ENCODE measurements at places on chromosomes 7 and 10. TPM values are rescaled to one million over a fixed set of nuclear protein-coding genes. Genes with fewer than 3 reads are reported as not detected.

SEM1 gene
- total RNA-seq: 45.3 TPM

MSMB gene
- not detected for total RNA-seq

C10orf143 gene
- 6.7 TPM for total RNA-seq

AKR1C1 gene
- 0.22 TPM for total RNA-seq

PRLHR gene
- total RNA-seq: not detected

EXOC4 gene
- total RNA-seq: 53.2 TPM

ARMC3 gene
- total RNA-seq: not detected

CLRN3 gene
- not detected for total RNA-seq

GRCh38 chr10:20443094-20443493 lies 454.0 kb downstream of the NEBL start:
- H3K4me3 ChIP-seq: no peak overlapping the region
- H3K4me1 ChIP-seq: no peaks in the 10 kb centered on the region
- H3K27me3 ChIP-seq: no peaks in the 10 kb centered on the region

DNA sequence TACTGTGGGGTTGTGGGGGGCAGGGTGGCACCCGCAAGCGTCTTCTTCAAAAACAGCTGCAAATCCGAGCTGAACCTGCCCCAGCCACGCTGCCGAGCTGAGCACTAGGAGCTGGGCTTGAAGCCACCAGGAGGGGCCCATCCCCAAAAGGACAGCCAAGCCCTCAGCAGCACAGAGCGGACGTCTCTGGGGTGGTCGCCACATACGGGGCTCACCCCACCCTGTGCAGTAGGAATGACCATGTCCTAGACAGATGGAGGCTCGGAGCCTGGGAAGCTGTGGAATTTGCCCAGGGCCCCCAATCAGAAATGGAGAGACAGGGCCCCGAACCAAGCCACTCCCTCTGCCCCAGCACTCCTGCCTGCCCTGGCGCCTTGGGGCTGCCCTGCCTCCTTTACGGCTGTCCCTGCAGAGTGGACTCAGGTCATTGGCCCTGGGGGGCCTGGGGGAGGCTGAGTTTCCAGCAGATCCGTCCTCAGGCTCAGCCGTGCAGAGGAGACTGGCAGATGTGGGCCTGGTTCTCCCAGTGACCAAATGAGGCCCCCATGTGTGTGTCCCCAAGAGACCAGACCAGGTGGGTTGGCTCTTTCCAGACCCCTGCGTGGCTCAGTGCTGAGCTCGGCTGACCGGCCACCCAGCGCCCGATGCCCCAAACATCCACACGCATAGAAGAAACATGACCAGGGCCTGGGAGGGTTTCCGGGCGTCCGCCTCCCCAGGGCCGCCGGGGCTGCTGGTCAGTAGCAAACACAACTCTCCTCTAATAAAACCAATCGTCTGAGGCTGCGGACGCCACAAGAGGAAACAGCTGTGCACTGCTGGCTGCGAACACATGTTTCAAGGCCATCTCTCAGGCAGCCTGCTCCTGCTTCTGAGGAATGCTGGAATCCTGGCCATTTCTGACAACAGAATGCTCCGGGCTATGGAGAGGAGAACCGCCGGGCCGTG lies 54.9 kb downstream of the PDGFA start:
- no peak overlapping the region for H3K27ac ChIP-seq
- H3K27me3 ChIP-seq: no peaks in the 10 kb centered on the region
- DNase-seq: no peak
- no peaks in the 10 kb centered on the region for H3K4me1 ChIP-seq
- H3K4me3 ChIP-seq: no peak overlapping the region
- no peaks in the 10 kb centered on the region for H3K36me3 ChIP-seq

- H3K4me3 ChIP-seq: no peak overlapping the region
- no peaks in the 10 kb centered on the region for H3K27me3 ChIP-seq
- no peaks in the 10 kb centered on the region for H3K4me1 ChIP-seq
- H3K36me3 ChIP-seq: no peaks in the 10 kb centered on the region
Observed at GRCh38 chr7:156460858-156461627, 179.5 kb upstream of the RNF32 start.

DNA sequence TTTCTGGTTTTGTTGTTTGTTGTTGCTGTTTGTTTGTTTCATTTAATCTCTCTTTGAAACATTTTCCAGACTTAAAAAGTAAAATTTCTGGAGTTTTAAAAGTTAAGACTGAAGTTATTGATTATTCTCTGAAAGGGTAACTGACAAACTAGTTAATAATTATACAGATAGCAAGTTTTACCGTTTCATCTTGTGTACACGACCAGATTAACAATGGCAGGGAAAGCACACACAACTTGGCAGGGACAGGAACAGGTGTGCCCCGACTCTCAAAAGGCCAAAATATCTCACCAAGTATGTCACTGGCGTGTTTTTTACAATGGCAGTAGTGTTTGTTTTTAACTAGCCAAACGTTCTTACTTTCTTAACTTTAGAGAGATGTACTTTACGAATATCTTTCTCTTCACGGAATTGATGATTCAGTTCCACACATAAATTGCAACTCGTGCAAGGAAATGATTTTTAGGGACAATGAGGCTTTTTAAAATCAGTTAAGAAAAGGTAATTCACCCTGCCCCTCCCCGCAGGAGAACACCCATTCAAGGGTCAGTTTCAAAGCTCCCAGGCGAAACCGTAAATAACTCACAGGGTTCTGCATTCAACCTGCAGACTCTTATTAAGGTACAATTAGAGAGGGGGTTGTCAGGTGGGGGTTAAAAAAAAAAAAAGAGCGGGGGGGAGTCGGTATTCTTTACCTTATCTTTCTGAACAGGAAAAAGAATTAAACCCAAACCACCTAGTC lies 3.5 kb downstream of the CTBP2 start:
- no peak overlapping the region for H3K4me3 ChIP-seq
- peaks cover 5% of the 10 kb centered on the region for H3K27me3 ChIP-seq
- H3K27ac ChIP-seq: peak overlapping the region; percentile 32

GRCh38 chr7:129950191-129950932 lies 2.4 kb downstream of the UBE2H start:
- peaks cover 41% of the 10 kb centered on the region for H3K4me1 ChIP-seq
- no peaks in the 10 kb centered on the region for H3K27me3 ChIP-seq
- H3K36me3 ChIP-seq: no peaks in the 10 kb centered on the region

DNA sequence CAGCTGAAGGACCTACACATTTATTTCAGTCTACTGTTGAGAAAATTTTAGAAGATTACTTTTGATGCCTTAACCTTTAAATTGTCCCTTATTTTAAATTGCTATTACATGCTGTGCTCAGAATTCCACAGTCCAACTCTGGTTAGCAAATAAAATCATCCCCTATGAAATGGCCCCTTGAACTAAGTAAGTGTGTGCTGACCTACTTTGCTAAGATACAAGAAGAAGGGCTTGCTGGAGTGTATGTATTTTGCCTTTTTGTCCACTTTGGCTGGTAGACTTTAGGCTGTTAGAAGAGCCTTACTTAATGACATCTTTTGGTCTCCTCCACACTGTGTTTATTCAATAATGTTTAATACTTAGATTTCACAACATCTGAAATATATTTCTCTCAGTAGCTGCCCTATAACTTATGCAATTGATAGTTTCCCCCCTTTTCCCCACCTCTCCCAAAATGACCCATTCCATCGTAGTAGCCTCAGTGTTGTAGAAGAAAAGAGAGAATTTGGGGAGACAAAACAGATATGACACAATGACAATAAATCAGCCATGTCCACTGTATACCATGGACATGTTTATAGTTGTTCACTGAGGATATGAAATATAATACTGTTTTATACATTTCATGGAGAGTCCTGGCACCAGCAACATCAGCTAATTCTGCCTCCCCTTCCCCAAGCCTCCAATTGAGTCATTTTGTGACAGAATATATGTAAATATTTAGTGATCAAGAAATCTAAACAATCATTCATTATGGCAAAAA lies 107.8 kb upstream of the ASAH2 start:
- no peaks in the 10 kb centered on the region for H3K4me1 ChIP-seq
- no peaks in the 10 kb centered on the region for H3K36me3 ChIP-seq
- H3K27me3 ChIP-seq: no peaks in the 10 kb centered on the region
- no peak for DNase-seq
- no peak overlapping the region for H3K27ac ChIP-seq
- no peak overlapping the region for H3K4me3 ChIP-seq

GRCh38 chr7:130650611-130651120 lies 17.9 kb downstream of the COPG2 start:
- H3K4me1 ChIP-seq: no peaks in the 10 kb centered on the region
- peaks cover 5% of the 10 kb centered on the region for H3K36me3 ChIP-seq
- H3K27ac ChIP-seq: no peak overlapping the region
- DNase-seq: no peak
- H3K27me3 ChIP-seq: no peaks in the 10 kb centered on the region

- DNase-seq: peak; percentile 60
- no peak overlapping the region for H3K4me3 ChIP-seq
- no peaks in the 10 kb centered on the region for H3K27me3 ChIP-seq
- no peaks in the 10 kb centered on the region for H3K36me3 ChIP-seq
Observed at GRCh38 chr10:98339799-98340198, 71.8 kb upstream of the LOXL4 start.

GRCh38 chr10:30671026-30671616 lies 41.6 kb upstream of the LYZL2 start:
- no peaks in the 10 kb centered on the region for H3K27me3 ChIP-seq
- no peaks in the 10 kb centered on the region for H3K36me3 ChIP-seq
- H3K4me1 ChIP-seq: no peaks in the 10 kb centered on the region
- peak; percentile 53 for DNase-seq

- no peak overlapping the region for H3K27ac ChIP-seq
- no peak overlapping the region for H3K4me3 ChIP-seq
- H3K27me3 ChIP-seq: no peaks in the 10 kb centered on the region
- H3K36me3 ChIP-seq: no peaks in the 10 kb centered on the region
- no peak for DNase-seq
Observed at GRCh38 chr7:131548371-131548770, 8.1 kb downstream of the PODXL start.

- no peaks in the 10 kb centered on the region for H3K4me1 ChIP-seq
- H3K27me3 ChIP-seq: no peaks in the 10 kb centered on the region
- H3K36me3 ChIP-seq: no peaks in the 10 kb centered on the region
- H3K4me3 ChIP-seq: no peak overlapping the region
Observed at GRCh38 chr7:77823787-77824186, 25.2 kb downstream of the PHTF2 start.

- no peak overlapping the region for H3K4me3 ChIP-seq
- no peaks in the 10 kb centered on the region for H3K4me1 ChIP-seq
- DNase-seq: no peak
- no peak overlapping the region for H3K27ac ChIP-seq
Observed at GRCh38 chr7:90212149-90212495, 582 bp downstream of the STEAP2 start.

GRCh38 chr10:78203915-78204818 lies 170.5 kb downstream of the RPS24 start:
- no peak overlapping the region for H3K27ac ChIP-seq
- no peak overlapping the region for H3K4me3 ChIP-seq
- H3K36me3 ChIP-seq: no peaks in the 10 kb centered on the region
- no peaks in the 10 kb centered on the region for H3K27me3 ChIP-seq

DNA sequence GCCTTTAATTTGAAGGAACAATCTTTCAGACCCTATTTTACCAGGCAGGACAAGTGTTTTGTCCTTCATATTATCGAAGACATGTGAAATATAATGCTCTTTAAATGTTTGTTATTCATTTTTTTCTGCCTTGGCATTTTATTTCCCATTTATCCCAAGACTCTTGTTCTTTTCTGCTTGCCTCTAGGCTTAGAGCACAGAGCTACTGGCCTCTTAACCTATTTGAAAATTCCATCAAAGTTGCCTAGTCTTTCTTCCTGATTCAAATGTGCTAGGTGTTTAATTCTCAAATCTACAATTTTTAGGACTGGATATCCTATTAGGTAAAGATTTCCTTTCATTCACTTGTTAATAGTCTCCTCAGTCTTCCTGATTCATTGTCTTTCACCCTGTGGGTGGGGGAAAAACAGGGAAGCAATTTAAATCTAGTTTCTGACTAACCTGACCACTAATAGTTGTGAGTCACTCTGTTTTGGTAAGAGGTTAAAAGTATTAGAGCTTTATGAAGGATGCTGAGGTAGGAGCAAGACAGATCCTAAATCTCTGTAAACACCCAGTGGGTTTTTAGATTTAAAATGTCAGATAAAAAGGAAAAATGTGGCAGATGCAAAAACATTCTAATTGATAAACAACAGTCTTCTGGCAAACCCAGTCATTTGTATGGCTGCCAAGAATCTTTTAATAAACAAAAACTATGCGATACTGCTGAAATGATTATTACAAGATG lies 1.5 kb downstream of the LIPK start:
- no peak overlapping the region for H3K27ac ChIP-seq
- no peaks in the 10 kb centered on the region for H3K36me3 ChIP-seq
- no peak overlapping the region for H3K4me3 ChIP-seq
- no peak for DNase-seq
- no peaks in the 10 kb centered on the region for H3K27me3 ChIP-seq

GRCh38 chr7:100556541-100556940 lies 17.2 kb downstream of the SAP25 start:
- no peaks in the 10 kb centered on the region for H3K27me3 ChIP-seq
- no peak for DNase-seq
- no peak overlapping the region for H3K4me3 ChIP-seq
- no peak overlapping the region for H3K27ac ChIP-seq

- no peak for DNase-seq
- no peak overlapping the region for H3K27ac ChIP-seq
- no peak overlapping the region for H3K4me3 ChIP-seq
Observed at GRCh38 chr7:113698556-113699220, 220.1 kb downstream of the PPP1R3A start.

DNA sequence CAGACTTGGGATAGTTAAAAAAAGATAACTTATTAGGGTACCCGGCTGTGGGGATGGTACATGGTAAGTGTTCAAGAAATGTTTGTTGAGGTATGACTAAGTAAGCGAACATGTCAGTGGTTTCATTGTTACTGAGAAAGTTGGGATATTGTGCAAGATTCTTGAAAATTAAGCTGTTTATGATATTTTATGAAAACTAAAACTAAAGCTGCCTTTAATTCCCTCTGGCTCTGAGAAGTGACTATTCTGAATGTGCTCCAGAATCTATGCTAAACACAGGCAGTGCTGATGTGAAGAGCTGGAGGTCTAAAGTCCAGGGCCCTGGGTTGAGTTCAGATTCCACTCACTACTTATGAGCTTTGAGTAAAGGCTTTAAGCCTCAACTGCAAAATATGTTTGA lies 72.9 kb downstream of the AOAH start:
- no peaks in the 10 kb centered on the region for H3K4me1 ChIP-seq
- H3K36me3 ChIP-seq: peaks cover 5% of the 10 kb centered on the region
- no peak for DNase-seq
- H3K4me3 ChIP-seq: no peak overlapping the region
- H3K27me3 ChIP-seq: no peaks in the 10 kb centered on the region

DNA sequence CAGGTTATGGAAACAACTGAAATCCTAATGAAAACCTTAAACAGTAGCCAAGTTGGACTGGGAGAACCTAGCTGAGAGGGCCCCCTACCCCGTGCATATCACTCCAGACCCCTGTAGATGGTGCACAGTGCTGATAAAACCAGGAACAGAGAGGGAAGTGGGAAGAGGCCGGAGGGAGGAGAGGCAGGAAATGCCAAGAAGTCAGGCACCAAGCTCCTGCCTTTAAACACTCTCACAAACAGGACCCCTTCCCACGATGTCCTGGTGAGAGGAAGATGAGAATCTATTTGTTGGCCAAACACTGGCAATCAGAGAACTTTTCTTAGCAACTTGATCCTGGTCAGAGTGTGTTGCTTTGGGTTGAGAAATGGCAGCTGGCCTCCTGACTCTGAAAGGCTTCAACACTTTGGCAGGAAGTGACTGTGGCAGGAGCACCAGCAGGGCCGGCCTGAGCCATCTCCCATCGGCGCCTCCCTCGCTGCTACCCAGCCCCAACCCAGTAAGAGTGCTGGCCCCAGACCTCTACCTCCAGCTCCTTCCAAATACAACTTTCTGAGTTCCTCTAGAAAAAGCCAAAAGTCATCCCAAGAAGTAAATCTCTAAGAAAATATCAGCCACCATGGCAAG lies 39.5 kb downstream of the GSDME start:
- H3K36me3 ChIP-seq: no peaks in the 10 kb centered on the region
- no peak overlapping the region for H3K4me3 ChIP-seq
- DNase-seq: no peak
- H3K27ac ChIP-seq: no peak overlapping the region
- no peaks in the 10 kb centered on the region for H3K4me1 ChIP-seq

Measured in CD8-positive, alpha-beta memory T cell (primary cell).